ENCODE measurements at places on chromosomes 5 and 9.

- peak; percentile 60 for DNase-seq
These were observed 147.8 kb downstream of the TMEM38B start for GRCh38 chr9:105842023-105842644.

- no peak for DNase-seq
These were observed 112.8 kb upstream of the SARDH start for GRCh38 chr9:133850937-133851336.

DNA sequence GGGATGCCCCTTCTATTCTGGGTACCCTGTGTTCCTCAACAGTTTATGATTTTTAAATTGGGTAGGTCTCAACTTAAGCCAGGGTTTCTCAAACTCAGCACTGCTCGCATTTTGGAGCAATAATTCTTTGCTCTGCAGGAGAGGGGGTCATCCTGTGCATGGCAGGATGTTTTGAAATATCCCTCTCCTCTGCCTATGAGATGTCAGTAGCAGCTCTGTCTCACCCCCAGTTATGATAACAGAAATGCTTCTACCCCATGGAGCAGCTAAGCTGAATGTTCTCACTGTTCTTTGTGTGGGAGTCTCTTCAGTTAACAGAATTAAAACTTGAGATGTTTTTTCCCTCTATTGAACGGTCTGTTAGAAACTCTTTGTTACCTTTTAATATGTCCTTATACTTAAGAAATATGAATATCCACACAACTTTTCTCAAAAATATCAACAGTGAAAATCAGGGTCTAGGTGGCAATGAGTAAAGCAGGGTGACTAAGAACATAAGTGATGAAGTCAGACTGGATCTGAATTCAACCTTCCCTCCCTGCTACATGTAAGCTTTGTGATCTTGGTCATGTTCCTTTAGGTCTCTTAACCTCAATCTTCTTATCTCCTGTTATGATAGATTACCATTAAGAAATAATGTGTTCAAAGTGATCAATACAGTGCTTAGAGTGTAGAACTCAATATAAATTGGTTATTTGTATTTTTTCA is 89.0 kb downstream of the CAMK4 start:
- DNase-seq, result no peak

DNA sequence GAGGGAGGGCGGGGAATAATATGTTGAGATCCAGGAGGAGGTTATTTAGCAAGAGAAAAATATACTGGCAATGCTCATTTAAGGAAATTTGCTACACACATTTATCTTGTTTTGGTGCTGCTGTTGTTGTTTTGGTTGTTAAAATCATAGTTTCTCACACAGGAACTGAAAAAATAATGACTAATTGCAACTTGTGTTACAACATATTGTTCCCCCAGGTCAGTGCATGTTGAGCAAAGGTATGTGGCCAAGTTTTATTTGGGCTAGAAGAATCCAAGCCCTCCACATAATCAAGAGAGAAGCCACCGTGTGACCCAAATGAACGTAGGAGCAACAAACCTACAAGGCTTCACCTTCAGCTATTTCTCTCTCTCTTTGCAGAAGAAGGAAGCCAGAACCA is 220.3 kb upstream of the DAPK1 start:
- DNase-seq, result no peak

- DNase-seq, result peak; percentile 71
These were observed 841 bp downstream of the RAD23B start for GRCh38 chr9:107283623-107284616.

DNA sequence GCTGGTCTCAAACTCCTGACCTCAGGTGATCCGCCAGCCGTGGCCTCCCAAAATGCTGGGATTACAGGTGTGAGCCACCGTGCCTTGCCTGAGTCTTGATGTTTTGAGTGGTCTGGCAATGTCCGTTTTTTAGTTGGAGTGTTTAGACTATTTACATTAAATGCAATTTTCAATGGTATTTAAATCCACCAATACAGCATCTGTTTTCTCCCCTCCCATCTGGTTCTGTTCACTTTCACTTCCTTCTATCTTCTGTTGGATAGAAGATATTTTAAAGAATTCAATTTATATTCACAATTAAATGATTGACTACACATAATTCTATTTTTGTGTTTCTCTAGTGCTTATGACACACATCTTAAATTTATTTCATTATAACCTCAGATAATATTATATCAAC is 26.0 kb upstream of the PCAT7 start:
- no peak for DNase-seq

- DNase-seq, result no peak
These were observed at the start of gene CDH18 for GRCh38 chr5:19987612-19988361. Gene CDH18, minus strand, starts transcription at chr5:19988200. Its CDS starts 149,214 bp downstream, at chr5:19838986.

DNA sequence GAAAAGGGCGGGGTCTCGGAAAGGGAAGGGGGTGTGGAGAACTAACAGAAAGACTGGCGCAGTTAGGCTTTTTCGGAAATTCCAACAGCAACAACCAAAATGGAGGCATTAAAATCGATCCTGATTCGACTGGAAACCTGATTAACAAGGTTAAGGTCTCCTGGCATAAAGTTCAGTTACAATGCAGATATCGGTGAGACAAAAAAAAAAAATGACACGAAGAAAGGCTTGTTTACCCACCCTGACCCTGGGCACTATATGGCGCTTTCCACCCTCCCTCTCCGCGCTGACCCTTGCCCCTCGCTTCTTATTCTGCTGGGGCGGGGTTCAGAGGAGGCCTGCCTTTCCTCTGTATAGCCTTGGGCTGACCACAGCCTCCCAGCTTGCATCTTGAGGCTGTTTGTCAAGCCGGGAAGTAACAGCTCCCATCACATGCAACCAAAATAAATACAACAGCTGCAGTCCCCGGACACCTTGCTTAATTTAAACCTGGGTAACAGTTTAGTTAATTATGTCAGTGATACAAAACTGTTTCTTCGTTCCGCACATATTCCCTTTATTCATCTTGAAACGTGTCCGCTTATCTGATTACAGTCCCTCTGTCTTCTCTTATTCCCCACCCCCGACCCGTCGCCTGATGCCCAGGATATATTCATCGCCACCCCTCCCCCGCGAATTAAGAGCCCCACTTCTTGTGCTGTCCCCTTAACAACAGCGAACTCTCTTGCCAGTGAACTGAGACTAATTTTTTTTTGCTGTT is 795 bp upstream of the PJA2 start:
- DNase-seq, result peak; percentile 84

DNA sequence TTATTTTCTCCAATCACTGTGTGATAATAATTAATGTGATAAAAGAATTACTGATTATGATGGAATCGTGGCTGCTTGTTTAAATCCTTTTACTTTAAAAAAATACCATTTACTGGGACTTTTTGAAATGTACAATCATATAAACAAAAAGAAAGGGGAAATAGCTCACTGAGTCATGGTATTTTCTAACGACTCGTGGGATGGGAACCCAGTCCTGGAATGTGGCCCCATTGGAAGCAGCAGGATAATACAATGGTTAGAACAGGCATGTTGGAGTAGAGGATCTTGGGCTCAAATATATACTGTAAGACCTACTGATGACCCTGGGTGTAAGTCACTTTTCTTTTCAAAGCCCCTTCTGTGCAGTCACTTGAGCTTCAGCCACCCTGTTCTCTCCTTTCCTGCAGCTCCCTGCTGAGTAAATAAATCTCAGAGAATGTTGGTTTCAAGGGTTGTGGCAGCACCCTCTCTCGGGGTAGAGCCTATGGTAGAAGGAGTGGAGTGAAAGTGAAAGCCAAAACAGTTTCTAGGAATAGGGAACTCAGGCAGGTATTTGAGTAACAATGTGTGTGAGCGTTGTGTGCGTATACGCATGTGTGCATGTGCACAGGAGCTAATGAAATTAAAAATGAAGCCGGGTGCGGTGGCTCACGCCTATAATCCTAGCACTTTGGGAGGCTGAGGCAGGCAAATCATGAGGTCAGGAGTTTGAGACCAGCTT is 40.8 kb upstream of the LARP1 start:
- peak; percentile 69 for DNase-seq

DNA sequence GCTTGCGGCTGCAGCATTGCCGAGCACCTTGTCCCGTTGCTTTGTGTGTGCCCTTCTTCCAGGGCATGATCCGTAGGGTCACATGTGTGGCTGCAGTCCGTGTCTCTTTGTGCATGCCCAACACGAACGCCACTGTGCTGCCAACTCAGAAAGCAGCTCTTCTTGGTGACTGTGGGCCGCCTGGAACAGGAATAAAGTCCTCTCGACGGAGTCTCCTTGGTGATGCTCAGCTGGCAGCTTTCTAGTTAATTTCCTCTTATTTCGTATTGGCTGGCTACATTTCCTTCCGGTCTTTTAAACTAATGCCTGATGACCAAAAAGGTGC is 5.8 kb downstream of the EXOC3 start:
- peak; percentile 36 for DNase-seq

DNA sequence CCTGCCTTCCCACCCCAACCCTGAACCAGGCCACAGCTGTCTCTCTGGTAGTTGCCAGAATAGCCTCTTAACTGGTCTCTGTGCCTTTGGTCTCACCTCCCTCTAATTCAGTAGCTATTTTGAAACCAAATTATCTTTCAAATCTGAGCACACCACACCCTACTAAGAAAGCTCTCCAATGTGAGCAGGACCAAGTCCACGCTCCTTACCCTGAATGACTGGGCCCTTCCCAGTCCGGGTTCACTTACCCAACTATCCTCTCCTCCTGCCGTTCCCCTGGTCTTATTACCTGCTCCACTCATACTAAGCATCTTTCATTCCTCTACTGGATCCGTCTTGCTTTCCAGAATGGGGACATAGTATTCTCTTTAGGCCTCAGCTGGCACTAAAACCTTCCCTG is 16.8 kb downstream of the ANKH start:
- DNase-seq, result no peak

- no peak for DNase-seq
These were observed 25.8 kb upstream of the KIF12 start for GRCh38 chr9:114124666-114125475.

GRCh38 chr5:142425286-142426065 is 100.7 kb upstream of the SPRY4 start:
- DNase-seq, result peak; percentile 60

- peak; percentile 82 for DNase-seq
These were observed 77.7 kb upstream of the SELENOP start for GRCh38 chr5:42889311-42889933.

GRCh38 chr5:90144625-90145327 is 264.8 kb downstream of the CETN3 start:
- DNase-seq, result no peak

DNA sequence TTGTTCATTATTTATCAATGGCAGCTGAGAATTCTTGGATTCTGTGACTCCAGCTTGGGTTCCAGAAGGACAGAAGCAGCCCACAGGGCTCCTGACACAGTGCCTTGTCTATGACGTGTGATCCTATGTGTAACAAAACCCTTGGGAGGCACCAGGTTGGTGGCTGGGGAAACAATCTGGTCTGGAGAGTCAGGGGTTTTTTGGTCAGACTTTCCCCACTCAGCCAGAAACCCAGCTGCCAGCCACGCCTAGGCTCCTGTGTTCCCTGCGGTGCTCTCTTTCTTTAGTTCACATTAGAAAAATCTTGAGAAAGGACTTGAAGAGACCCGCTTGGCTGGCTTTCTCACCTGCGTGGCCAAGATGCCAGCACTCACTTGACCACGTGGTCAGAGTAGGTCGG is 15.5 kb upstream of the ZBED3 start:
- no peak for DNase-seq

- DNase-seq, result no peak
These were observed 1006.9 kb upstream of the CTNND2 start for GRCh38 chr5:12911156-12911555.

GRCh38 chr5:146390469-146390868 is 51.8 kb downstream of the POU4F3 start:
- no peak for DNase-seq

- peak; percentile 21 for DNase-seq
These were observed 173.5 kb downstream of the FGF1 start for GRCh38 chr5:142512043-142513042.

Measured in dermis blood vessel endothelial cell (primary cell).